Aorta (tissue), 5 donors: ENCODE measurements at places on chromosomes 12 and 14.
A peak's percentile ranks its signal among the peaks of the same experiment; 100 is the strongest.

GRCh38 chr12:47034661-47035060 lies 44.8 kb upstream of the PCED1B start:
- H3K27ac ChIP-seq, result no peak overlapping the region
- H3K36me3 ChIP-seq, result no peaks in the 10 kb centered on the region
- no peak for DNase-seq
- H3K4me1 ChIP-seq, result no peaks in the 10 kb centered on the region

DNA sequence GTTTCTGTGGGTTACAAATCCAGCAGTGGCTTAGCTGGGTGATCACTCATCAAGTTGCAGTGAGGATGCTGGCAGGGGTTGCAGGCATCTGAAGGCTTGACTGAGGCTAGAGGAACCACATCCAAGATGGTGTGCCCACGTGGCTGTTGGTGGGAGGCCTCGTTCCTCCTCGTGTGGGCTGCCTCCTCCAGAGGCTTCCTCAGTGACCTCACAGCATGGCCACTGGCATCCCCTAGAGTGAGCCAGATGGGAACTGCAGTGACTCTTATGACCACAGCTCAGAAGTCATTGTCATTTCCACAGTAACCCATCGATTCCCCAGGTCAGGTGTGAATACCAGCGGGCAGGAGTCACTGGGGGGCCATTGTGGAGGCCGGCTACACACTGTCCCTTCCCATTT lies 17.8 kb downstream of the AACS start:
- DNase-seq, result no peak
- no peaks in the 10 kb centered on the region for H3K4me1 ChIP-seq
- H3K4me3 ChIP-seq, result no peak overlapping the region
- no peaks in the 10 kb centered on the region for H3K27me3 ChIP-seq
- H3K27ac ChIP-seq, result no peak overlapping the region

GRCh38 chr12:109650808-109651207 lies 62.8 kb upstream of the FAM222A start:
- no peak overlapping the region for H3K4me3 ChIP-seq
- H3K27ac ChIP-seq, result no peak overlapping the region
- H3K4me1 ChIP-seq, result no peaks in the 10 kb centered on the region

GRCh38 chr14:82689948-82690347 lies 1156.3 kb upstream of the SEL1L start:
- no peak for DNase-seq
- H3K4me3 ChIP-seq, result no peak overlapping the region
- H3K27me3 ChIP-seq, result no peaks in the 10 kb centered on the region
- H3K4me1 ChIP-seq, result no peaks in the 10 kb centered on the region
- no peak overlapping the region for H3K27ac ChIP-seq
- no peaks in the 10 kb centered on the region for H3K36me3 ChIP-seq

- H3K4me1 ChIP-seq, result no peaks in the 10 kb centered on the region
- DNase-seq, result no peak
- H3K27me3 ChIP-seq, result no peaks in the 10 kb centered on the region
- no peak overlapping the region for H3K4me3 ChIP-seq
- no peak overlapping the region for H3K27ac ChIP-seq
These were observed 280.3 kb downstream of the BCAT1 start for GRCh38 chr12:24668563-24668962.

DNA sequence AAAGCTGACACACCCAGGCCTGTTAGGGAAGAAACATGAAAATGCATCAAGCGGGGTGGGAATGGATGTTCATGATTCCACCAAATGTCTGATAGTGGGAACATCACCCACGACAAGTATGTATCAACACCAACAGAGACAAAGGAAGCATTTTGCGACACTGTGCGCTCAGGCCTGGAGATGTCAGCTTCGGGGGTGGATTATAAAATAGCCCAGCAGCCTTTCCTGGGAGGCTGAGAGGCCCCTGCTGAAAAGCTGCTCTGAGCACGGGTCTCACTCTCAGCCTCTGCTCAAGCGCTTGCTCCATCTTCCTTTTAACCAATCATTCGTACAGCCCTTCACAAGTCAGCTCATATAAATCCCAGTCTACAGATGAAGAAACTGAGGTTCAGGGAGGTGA lies 213.5 kb downstream of the BCL11B start:
- H3K27ac ChIP-seq, result no peak overlapping the region
- no peaks in the 10 kb centered on the region for H3K4me1 ChIP-seq
- H3K27me3 ChIP-seq, result no peaks in the 10 kb centered on the region
- H3K36me3 ChIP-seq, result no peaks in the 10 kb centered on the region

DNA sequence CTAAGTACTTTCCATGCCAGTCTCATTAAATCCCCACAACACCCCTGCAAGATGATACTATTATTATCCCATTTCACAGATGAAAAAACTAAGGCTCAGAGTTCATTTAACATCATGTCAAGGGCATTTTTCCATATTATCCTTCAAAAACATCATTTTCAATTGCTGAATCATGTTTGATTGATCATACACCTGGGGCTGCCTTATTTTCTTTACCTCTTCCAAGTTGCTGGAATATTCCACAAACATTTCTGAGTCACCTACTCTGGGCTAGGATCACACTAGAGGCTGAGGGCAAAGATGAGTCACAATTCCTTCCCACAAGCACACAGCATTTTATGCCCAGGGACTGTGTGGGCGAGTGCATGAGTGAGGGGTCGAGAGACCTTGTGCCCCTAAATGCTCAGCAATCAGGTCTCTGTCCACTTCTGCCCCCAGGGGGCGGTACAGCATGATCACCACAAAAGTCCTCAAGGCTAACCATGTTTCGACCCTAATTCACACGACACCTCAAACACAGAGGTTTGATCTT lies 14.1 kb upstream of the TMEM119 start:
- no peaks in the 10 kb centered on the region for H3K36me3 ChIP-seq
- H3K27me3 ChIP-seq, result no peaks in the 10 kb centered on the region
- DNase-seq, result no peak
- H3K4me3 ChIP-seq, result no peak overlapping the region
- H3K4me1 ChIP-seq, result no peaks in the 10 kb centered on the region
- no peak overlapping the region for H3K27ac ChIP-seq

DNA sequence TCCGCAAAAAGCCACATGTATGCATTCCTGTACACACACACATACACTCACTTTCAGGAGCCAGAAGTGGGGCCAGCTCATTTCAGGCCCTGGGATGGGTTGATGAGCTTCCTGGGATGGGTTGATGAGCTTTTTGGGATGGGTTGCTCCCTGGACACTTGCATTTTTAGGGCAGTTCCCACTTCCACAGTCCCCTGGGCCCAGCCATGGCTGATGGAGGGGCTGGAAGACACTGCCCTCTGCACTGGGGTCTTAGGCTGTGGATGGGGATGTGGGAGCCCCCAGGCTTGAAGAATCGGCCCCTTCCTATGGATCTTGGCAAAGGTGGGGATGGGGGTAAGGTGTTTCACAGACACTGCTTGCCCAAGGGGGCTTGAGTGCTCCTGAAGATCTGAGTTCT lies 12.7 kb downstream of the ACVRL1 start:
- H3K27ac ChIP-seq, result no peak overlapping the region
- H3K4me1 ChIP-seq, result no peaks in the 10 kb centered on the region
- no peaks in the 10 kb centered on the region for H3K36me3 ChIP-seq
- no peaks in the 10 kb centered on the region for H3K27me3 ChIP-seq
- peak; percentile 4 for DNase-seq

- no peak overlapping the region for H3K4me3 ChIP-seq
- H3K27me3 ChIP-seq, result no peaks in the 10 kb centered on the region
- DNase-seq, result no peak
These were observed 80.1 kb downstream of the PLEKHA5 start for GRCh38 chr12:19209661-19210060.

DNA sequence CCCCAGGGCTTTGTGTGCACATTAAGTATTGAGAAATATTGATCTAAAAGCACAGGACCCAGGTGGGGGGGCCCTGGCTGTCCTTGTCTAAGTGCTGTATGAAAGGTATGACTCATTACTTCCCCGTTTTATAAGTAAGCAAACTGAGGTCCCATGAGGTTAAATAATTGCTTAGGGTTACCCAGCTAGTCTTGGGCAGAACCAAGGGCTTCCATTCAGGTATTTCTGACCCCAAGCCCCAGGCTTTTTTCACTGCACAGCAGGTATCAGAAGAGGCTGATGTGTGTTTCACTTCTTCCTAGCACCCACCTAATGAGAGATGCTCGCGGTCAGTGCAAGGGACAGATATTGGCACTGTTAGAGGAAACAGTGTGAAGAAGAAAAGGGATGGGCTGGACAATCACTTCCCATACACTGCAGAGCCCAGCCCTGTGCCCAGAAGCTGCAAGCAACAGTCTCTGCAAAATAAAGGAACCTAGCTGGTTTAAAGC lies 4.7 kb upstream of the TC2N start:
- peaks cover 14% of the 10 kb centered on the region for H3K36me3 ChIP-seq
- no peak overlapping the region for H3K27ac ChIP-seq
- DNase-seq, result no peak
- H3K4me3 ChIP-seq, result no peak overlapping the region

- DNase-seq, result no peak
- no peak overlapping the region for H3K4me3 ChIP-seq
- H3K4me1 ChIP-seq, result no peaks in the 10 kb centered on the region
- H3K27me3 ChIP-seq, result no peaks in the 10 kb centered on the region
These were observed 85.9 kb upstream of the PDE3A start for GRCh38 chr12:20282401-20282800.

DNA sequence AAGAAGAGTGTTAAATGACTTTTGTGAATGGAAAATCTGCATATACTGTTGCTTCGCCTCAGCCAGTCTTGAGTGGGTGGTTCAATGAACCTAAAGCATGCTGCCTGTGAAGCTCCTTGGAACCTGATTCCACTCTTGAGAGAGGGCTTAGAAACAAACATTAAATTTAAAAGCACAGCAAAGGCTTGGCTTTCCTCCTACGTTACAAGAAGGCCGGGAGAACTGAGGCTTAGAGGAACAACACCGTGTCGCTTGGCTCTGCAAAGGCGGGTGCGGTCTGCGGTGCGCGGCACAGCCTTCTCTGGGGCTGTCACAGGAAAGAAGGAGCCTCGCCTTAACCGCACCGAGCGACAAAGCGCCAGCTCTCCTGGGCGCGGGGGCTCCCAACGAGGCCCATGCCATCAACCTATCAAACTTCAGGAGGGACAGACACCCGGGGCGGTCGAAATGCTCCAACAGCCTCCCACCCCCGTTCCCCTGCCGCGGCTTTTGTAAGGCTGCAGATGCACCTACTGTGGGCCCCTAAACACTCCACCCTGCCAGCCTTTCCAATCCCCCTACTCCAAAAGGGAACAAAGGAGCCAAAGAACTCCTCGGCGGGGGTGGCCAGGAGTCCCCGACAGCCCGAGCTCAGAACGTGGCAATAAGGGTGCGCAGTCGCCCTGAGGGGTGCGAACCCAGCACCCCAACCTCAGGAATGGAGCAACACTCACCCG lies 729 bp downstream of the OSBPL8 start:
- no peaks in the 10 kb centered on the region for H3K4me1 ChIP-seq
- no peaks in the 10 kb centered on the region for H3K36me3 ChIP-seq
- H3K27ac ChIP-seq, result peak overlapping the region; percentile 7
- H3K4me3 ChIP-seq, result peak overlapping the region; percentile 57
- H3K27me3 ChIP-seq, result no peaks in the 10 kb centered on the region
- peak; percentile 76 for DNase-seq

GRCh38 chr12:9367828-9368227 lies 159.6 kb upstream of the PZP start:
- no peaks in the 10 kb centered on the region for H3K4me1 ChIP-seq
- DNase-seq, result no peak
- H3K36me3 ChIP-seq, result no peaks in the 10 kb centered on the region
- no peak overlapping the region for H3K27ac ChIP-seq
- H3K27me3 ChIP-seq, result no peaks in the 10 kb centered on the region
- H3K4me3 ChIP-seq, result no peak overlapping the region

GRCh38 chr12:5524116-5524768 lies 92.3 kb downstream of the NTF3 start:
- no peaks in the 10 kb centered on the region for H3K36me3 ChIP-seq
- no peak overlapping the region for H3K27ac ChIP-seq
- H3K27me3 ChIP-seq, result no peaks in the 10 kb centered on the region
- H3K4me1 ChIP-seq, result no peaks in the 10 kb centered on the region
- no peak for DNase-seq
- H3K4me3 ChIP-seq, result no peak overlapping the region
